ENCODE measurements at places on chromosomes 11 and 22.

DNA sequence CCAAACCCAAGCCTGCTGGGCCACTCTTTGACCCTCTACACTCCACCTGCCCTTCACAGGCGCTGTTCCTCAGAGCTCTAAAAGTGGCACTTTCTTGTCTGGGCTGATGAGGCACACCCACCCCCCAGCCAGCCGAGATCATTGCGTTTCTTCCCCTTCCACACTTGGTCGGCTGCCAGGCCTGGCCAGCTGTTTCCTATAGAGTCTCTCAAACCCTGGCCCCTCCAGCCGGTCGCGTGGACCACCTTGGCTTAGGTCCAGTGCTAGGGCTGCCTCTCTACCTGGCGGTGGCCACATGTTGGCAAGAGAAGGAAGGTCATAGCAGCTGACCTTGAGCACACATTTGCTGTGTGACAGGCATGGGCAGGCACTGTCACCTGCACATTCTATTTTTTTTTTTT, 60.6 kb downstream of the PPP6R2 start:
- DNase-seq = no peak

GRCh38 chr11:22797047-22797446, 32.6 kb downstream of the SVIP start:
- DNase-seq = no peak

DNA sequence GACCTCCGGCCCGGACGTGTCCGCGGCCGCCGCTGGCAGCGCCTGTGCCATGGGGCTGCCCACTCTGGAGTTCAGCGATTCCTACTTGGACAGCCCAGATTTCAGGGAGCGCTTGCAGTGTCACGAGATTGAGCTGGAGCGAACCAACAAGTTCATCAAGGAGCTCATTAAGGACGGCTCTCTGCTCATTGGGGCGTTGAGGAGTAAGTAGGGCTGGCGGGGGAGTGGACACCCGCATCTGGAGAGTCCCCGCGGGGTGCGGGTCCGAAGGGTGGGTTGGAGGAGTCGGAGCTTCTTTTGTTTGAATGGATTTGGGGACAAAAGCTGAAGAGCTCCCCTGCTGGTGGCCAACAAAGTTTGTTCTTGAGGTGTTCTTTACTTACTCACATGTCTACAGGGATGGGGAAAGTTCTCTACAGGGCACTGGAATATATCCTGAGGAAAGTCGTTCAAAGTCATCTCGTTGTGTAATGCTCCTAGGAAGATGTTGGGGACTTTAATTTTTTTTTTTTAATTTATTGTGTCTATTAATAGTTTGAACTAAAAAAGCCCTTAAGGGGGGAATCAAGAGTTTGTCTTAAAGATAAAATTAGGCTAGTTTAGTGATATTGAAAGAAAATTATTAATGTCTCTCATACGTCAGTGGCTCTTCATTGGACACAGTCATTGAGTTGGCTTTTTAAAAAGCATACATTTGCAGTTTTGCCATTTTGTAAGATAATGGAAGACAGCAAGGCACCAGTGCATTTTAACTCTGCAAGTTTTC, 725 bp downstream of the ARHGAP42 start:
- DNase-seq = no peak

DNA sequence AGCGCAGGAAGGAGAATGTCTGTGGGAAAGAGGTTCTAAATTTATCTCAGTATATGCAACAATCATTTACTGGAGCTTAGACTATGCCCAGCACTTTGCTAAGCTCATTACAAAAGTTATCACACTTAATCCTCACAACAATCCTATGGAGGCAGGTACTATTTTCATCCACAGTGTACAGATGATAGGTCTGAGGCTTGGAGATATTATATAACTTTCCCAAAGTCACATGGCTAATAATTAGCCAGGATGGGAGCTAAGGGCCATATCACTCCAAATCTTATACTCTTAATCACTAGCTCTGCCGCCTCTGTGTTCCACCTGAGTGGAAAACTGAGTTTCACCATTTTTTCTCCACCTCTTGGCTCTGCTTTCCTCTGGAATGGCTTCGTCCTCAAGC, 47.3 kb upstream of the CAPRIN1 start:
- no peak for DNase-seq

Data from stimulated activated CD8-positive, alpha-beta memory T cell treated with anti-CD3 and anti-CD28 coated beads, Interleukin-7, amount 100 ng/mL, for 24 hours (primary cell).